ENCODE measurements at places on chromosomes 12 and 14.

- no peak for DNase-seq
Observed at GRCh38 chr14:26370115-26370514, 227.7 kb downstream of the NOVA1 start.

DNA sequence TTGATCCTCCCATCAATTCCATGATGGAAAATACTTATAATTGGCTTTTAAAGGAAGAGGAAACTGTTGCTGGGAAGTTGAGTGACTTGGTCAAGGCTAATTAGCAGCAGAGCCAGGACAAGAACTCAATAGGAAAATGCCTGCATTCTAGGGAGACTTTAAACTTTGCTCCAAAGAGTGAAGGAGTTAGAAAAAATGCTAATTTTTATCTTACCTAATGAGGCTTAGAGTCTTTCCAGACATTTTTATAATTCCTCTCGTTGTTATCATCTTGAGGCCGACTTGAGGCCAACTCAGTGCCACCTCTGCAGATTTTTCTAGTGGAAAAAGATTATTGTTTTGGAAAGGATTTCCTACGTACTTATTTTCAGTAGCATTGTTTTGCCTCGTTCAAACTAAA is 344.6 kb downstream of the ETNK1 start:
- no peak for DNase-seq

GRCh38 chr12:24537083-24537860 is 411.6 kb downstream of the BCAT1 start:
- no peak for DNase-seq

GRCh38 chr12:11840366-11840765 is 190.9 kb downstream of the ETV6 start:
- no peak for DNase-seq

Data from stimulated activated CD4-positive, alpha-beta T cell treated with anti-CD3 and anti-CD28 coated beads, Interleukin-4, amount 100 ng/mL, for 24 hours (primary cell).